Midbrain (tissue), 1 donor: ENCODE measurements at places on chromosomes 5 and 9.

DNA sequence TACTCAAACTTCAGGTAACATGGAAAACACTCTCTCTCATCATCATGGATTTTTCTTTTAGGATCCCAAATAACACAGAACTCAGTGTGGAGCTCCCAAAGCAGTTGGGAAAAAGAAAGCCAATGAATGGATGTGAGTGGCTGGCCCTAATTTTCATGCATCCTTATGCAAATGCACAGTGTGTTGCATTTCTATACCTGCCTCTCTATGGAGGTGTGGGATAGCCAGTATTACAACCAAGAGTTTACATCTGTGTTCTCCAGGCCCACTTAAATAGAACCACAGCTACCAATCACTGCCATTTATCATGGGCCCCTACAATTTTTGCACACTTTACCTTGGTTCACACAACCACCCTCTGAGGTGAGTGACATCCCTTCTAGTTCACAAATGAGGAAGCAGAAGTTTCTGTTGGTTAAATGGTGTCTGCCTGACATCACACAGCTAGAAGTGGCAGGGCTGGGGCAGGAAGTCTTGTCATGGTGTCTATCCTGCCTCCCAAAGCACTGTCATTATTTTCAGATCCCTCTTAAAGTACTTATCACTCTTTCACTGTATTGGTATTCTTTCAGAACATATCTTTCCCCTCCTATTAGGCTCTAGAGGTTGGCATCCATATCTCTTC lies 17.3 kb downstream of the MAMDC2 start:
- no peak for DNase-seq

- DNase-seq = no peak
Measured at GRCh38 chr5:995318-995717, 13.3 kb upstream of the NKD2 start.

- DNase-seq = no peak
Measured at GRCh38 chr5:159040181-159040580, 59.5 kb downstream of the EBF1 start.

DNA sequence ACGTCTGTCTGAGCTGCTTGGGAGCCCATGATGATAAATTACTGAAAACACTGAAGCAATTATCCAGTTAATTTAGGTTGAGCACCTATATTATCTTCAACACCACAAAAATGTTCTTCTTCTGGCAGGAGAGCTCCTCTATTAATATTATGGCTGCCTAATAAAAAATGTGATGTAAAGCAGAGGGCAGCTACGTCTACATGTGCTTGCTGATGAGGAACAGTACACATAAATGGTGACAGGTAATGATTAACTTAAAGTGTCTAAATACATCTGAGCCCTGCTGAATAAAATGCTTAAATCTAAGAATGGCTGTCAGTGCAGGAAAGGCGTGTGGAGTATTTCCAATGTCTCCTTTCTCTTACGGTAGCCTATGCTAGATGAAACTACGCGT lies 131.3 kb upstream of the NR3C1 start:
- no peak for DNase-seq

DNA sequence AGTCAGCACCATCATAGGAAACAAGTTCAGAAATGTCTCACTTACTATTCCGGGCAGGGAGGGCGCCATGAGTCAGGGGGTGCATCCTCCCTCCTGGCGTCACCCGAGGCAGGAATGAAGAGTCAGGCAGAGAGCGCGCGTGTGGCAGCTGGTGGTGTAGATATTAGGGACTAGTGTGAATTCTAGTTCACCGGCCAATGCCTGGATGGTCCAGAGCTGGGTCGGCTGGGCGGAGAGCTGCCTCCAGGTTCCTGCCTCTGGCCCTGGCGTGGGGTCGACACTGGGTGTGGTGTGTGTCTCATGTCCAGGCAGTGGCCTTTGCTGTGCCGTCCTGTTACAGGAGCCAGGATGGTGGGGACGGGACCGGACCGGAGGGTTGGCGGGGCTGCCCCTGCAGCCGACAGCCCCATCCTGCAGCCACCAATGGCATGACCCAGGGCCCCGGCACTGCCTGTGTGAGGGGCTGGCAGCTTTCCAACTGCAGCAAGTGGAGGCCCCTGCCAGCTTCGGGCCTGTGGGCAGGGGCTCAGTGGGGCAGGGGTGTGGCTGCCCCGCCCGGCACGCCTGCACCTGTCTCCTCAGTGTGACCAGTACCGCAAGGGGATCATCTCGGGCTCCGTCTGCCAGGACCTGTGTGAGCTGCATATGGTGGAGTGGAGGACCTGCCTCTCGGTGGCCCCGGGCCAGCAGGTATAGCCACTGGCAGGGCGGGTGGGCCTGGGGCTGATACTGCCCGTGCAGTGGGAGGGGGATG lies 9.1 kb downstream of the DIPK1B start:
- no peak for DNase-seq

DNA sequence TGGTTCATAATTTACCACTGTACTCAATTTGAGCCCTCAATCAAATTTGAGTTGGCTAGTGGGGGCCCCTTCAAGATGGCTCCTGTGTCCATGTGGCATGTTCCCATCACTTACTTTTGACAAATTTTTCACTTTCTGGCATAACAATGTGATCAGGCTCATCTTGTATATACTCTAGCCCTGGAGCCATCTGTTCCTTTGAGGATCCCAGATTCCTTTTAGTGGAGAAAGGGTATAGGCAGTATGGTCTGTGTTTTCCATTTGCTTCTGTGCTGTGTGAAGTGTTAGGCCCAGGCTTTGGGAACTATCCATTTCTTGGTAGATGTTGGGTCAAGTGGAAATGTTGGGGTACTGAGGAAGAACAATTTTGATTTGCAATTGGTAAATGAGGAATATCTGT lies 45.7 kb downstream of the SH3GL2 start:
- no peak for DNase-seq

DNA sequence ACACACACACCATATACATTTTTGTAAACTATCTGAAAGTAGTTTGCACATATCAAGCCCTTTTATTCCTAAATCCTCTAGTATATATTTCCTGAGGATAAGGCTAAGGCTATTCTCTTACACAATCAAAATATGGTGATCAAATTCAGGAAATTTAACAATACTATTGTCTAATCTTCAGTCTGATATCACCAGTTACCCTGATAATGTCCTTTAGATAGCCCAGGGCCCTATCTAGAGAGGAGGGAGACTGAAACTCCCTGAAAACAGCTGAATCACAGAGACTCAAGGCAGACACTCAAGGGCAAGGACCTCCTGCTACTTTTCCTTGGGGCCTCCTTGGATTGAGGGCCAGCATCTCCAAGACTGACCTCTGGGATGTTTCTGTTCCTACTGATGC lies 30.4 kb downstream of the PTTG1 start:
- DNase-seq = no peak

GRCh38 chr5:54018438-54018837 lies 291.9 kb downstream of the ARL15 start:
- no peak for DNase-seq

DNA sequence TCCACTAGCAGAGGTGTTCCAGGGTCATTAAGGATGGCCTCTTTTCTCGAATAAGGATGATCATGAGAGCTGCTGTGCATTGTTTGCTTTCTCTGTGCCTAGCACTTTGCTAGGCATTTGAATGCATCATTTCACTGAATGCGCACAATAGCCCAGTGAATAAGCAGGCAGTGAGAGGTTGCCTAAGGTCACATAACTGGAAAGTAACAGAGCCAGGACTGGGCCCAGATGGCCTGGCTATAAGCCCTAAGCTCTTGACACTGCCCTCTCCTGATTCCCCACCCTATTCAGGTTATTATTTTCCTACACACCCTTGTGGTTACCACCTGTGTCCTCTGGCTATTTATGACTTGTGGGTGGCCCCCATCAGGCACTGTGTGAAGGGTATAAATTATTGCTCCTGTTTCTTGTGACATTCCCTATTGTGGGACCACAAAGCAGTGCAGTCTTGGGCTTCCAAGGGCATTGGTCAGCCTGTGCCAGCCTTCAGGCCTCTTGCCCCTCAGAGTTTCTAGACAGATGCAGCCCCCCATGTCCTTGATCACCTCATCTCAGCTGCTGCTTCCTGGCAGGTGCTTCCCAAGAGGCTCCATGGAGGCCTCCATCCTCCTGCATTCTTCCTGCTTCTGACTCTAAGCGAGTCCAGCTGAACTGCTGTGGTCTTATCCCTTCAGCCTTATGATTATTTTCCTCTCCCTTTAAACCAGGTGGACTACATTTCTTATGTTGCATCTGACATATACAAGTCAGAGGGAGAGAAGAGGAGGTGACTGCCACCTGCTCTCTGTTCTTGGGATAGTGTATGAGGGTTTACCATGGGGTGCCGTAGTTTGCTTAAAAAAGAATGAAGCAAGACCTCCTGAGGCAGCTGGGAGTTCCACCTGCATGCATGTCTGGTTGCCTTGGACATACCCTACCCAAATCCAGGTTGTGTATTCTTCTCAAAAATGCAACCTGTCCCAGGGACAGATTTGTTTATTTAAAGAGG lies 47.6 kb downstream of the ANGPTL2 start:
- DNase-seq = peak; percentile 77

DNA sequence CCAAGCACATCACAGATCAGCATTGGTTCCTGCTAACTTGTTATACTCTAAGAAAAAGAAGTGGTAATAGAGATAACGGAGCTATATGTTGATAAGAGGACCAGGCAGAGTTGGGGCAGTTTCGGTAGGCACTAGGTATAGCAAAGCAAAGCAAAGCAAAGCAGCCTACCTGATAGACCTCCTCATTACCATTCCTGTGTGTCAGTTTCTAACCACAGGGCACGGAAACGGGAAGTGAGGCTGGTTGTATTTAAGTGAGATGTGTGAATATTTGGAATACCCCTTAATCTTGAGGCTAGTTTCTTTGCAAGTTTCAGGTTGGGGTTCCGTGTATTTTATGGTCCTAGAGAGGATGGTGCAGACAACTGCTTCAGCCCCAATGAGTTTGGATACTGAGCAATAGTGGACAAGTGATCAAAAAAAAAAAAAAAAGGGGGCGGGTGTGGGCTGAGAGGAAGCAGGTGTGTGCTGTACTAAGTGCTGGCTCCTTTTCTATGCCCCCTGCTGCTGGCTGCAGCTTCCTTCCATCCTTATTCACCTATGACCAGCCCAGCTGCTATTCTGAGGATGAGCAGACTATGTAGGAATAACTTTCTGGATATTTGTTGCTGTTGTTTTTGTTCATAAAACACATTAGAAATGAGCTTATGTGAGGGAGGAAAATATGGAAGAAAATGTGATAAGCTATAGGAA lies 183.3 kb downstream of the SH3GL2 start:
- DNase-seq = no peak

GRCh38 chr5:95966005-95966404 lies 4.4 kb upstream of the ELL2 start:
- DNase-seq = no peak

DNA sequence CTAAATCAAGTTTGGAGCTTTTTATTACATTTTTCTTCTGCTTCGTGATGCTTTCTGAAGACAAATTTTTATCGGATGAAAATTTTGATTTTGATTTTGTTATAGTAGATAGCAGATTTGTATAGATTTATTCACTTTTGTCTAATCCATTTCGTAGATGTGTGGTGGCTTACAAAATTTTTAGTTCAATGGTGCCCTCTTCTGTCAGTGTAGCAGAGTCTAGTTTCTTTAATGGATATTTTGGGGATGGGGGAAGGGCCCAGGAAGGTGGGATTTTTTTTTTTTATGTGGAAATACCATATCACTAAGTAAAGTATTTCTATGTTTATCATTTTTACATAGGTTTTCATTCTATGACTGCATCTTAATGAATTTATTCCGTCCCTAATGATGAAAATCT lies 259.9 kb upstream of the TARS1 start:
- DNase-seq = no peak

- no peak for DNase-seq
Measured at GRCh38 chr9:122206118-122207046, 22.4 kb downstream of the LHX6 start.

DNA sequence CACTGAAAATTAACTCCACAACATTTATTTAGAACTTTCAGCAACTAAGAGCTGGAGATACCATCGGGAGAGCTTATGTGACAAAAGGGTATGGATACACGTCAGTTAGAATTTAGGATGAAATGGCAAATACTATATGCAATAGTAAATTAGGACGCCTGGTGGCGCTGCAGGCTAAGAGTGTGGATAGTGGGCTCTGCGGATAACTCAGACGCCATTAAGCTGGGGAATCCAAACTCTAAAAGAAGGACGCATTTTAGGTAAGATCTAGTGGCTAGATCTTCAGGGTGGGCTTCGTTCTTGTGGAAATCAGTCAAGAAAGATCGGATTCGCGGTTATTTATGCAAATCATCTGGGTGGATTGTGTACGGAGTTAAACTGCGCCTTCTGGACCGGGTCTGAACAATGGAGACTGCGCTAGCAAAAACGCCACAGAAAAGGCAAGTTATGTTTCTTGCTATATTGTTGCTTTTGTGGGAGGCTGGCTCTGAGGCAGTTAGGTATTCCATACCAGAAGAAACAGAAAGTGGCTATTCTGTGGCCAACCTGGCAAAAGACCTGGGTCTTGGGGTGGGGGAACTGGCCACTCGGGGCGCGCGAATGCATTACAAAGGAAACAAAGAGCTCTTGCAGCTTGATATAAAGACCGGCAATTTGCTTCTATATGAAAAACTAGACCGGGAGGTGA lies at the start of gene PCDHB5:
Gene PCDHB5 (plus strand): TSS at position 177 of the 688 bp plus-strand sequence. CDS start 229 bp downstream, at position 406.
- DNase-seq = peak; percentile 28

GRCh38 chr9:87836536-87836935 lies 46.1 kb upstream of the SPATA31E1 start:
- DNase-seq = no peak

DNA sequence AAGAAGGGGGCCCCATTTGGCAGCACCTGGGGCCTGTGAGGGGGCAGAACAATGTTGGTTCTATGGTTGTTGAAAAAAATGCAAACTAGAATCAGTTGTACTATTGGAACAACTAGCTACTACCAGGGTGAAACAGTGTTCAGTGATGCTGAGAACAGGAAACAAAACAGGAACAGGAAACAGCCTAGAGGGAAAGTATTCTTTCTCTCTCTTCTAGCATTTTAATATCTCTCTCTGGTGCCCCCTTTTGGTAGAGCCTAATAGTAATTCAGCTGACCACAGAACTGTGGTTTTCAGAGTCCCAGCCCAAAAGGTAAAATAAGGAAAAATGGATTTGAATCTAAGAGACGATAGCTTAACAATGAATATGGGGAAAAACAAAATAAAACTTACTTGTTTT lies 138.0 kb upstream of the KCNN2 start:
- no peak for DNase-seq

- no peak for DNase-seq
Measured at GRCh38 chr9:78144663-78145377, 91.1 kb upstream of the CEP78 start.
